ENCODE measurements at places on chromosomes 2 and 18.

- no peak for DNase-seq
These were observed 246.0 kb upstream of the LYPD1 start for GRCh38 chr2:132915812-132916549.

DNA sequence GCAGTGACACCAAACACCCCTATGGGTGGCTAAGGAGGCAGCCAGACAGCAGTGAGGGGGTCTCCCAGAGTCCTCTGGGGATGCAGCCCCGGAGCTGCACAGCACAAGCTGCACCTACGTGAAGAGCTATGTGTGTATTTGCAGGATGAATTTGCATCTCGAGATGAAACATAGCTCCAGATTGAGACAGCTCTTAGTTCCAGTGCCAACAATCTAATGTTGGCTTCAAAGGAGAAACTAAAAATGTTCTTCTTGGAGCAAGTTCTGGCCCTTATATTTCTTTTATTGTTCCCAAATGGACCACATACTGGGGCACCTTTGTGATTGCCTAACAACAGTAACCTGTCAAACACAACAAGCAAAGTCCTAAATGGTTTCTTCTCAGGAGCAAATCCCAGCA, 233.9 kb downstream of the SLC4A3 start:
- no peak for DNase-seq

- no peak for DNase-seq
These were observed 149.3 kb upstream of the HAAO start for GRCh38 chr2:42941633-42942176.

DNA sequence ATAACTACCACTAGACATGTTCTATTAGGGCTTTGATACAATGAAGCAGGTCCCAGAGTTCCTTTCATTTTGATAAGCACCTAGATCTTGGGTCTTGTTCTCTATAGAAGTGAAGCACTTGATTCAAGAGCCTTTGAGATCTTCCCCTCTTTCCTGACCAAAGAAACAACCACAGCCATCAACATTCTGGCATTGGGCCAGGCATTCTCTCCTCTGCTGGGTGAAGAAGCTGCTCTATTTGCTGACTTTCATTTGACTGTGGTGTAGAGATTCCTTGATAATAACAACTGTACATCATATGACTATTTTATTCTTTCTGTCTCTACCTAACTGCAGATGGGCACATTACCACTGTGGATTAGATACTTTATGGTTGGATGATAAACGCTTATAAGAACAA, 96.6 kb upstream of the LYPD1 start:
- DNase-seq, result no peak

DNA sequence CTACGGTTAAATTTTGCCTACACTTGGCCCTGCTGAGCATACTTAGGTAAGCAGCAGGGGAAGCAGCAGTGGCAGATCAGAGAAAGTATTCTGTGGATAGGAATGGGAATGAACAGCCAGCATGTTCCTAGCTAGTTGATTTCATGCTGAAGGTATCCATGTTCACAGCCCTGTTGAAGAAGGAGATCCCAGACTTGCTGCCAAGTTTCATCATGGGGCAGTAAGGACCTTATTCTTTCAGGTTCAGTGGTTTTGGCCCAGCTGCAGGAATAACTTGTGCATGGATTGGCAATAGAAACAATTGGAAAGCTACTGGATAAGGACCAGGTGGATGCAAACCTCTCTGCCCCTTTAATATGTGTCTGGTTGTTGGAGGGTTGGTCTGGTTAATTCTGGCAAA, 98.2 kb upstream of the TMEM178A start:
- DNase-seq, result no peak

DNA sequence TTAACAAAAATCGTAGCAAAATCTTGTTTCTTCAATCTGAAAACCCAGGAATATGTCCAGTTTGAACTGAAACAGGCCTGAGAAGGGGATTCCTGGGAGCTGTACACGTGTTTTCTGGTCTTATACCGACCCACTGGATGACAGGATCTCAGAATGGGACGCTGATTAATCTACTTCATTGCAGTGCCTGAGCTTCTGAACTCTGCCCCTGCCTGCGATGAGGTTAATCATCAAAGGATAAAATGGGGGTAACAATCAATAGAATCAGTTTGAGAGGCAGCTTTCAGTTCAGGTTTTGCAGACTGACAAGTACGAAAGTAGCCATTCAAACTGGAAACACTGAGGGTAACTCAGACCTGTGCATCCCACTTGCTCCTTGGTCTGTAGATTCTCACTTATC, 273.9 kb upstream of the REV1 start:
- DNase-seq, result no peak

- no peak for DNase-seq
These were observed 537 bp downstream of the AGFG1 start for GRCh38 chr2:227472265-227473121.

DNA sequence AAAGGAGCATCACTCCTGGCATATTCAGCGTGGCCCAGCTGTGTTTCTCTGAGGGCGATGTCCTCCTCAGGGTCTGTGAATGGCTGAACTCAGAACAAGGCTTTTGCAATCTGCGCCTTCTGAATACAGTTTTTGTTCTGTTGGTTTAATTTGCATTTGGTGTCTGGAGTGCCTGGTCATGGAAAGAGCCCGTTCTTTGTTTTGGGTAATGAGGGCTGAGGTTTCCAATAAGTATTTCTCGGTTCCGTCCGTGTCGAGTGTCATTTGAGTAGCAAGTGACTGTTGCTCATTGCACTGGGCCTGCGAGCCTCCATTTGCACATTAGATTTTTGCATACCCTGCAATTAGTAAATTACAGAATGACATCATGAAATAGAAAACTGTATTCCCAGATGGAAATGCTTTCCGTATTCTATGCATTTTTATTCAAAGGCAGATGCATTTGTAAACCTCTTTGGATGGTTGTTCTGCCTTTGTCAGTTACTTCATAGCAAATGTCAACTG, 57.3 kb downstream of the NEDD4L start:
- no peak for DNase-seq

- DNase-seq, result no peak
These were observed 8.3 kb downstream of the SERPINE2 start for GRCh38 chr2:224030786-224031185.

- peak; percentile 40 for DNase-seq
These were observed 84.0 kb upstream of the PELI1 start for GRCh38 chr2:64228126-64228678.

DNA sequence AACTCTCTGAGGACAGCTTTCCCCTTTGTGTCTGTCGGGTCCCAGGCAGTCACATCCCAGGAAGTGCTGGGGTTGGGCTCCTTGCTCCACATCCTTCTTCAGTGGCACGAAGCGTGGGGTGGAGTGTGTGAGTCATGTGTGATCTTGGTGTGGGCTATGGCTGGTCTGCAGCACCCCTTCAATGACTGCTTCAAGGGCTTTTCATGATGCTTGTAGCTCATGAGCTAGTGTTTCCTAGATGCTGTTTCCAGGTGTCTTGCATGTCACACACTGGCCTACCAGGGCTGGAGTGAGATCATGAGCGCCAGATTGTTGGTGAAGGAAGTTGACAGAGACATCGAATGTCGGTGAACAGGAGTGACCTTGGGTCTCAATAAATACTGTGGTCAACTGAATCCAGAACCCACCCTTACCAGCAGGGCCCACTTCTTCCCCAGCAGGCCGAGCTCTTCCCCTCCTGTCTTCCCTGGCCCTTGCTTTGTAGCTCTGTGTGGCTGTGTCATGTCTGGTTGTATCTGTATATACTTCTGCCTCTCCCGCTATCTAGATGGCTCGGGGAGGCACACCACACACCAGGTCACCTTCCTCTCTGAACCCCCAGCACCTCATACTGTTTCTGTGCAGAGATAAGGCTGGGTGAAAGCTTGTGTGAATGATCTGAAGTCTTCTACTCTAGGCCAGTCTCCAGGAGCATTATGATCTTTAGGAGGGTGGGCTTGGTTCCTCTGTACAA, 3.8 kb downstream of the C2orf92 start:
- no peak for DNase-seq

DNA sequence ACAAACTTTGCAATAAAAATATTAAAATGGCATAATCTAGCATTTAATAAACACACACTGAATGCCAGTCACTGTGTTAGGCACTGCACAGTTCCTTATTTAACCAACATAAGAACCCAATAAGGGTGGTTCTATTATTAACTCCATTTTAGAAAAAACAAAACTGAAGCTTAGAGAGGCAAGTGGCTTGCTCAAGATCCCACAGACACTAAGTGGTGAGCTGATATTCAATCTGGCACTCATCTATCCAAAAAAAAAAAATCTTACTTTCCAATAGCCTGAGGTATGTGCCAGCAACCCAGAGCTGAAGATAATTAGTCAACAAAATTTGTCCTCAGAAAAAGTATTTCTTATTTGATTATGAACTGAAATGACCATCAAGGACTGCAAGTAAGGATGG, 799 bp downstream of the CYTIP start:
- DNase-seq, result no peak

GRCh38 chr2:681312-681711, 4.1 kb upstream of the TMEM18 start:
- no peak for DNase-seq

DNA sequence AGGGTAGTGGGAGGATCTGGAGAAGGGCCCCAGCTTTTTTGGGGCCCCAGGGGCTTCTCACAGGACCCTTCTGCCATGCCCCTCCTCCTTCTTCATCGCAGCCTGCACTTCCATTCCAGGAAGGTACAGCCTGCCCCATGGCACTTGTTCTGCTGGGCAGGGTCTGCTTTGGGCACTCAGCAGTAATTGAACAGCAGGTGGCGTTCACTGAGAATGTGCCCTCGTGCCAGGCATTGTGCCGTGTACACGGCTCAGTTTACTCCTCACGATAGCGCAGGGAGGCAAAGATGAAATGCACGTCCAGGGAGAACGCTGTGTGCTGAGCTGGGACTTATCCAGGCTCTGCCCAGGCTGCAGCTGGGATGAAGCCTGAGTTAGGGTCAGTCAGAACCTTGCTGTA, 54.8 kb upstream of the ASB18 start:
- DNase-seq, result no peak

DNA sequence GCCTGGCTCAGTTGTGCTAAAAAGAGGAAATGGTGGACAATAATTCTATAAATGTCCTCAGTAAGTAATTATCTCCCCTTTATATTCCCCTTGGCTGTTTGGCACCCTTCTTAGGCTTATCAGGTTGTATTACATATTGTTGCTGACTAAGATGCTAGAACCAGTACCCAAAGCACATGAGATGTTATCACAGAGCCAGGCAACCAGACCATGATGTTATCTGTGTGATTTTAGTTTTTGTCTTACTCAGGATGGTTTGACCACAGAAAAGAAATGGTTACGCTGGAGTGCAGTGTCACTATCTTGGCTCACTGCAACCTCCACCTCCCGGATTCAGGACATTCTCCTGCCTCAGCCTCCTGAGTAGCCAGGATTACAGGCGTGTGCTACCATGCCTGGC, 15.2 kb downstream of the R3HDM1 start:
- DNase-seq, result no peak

DNA sequence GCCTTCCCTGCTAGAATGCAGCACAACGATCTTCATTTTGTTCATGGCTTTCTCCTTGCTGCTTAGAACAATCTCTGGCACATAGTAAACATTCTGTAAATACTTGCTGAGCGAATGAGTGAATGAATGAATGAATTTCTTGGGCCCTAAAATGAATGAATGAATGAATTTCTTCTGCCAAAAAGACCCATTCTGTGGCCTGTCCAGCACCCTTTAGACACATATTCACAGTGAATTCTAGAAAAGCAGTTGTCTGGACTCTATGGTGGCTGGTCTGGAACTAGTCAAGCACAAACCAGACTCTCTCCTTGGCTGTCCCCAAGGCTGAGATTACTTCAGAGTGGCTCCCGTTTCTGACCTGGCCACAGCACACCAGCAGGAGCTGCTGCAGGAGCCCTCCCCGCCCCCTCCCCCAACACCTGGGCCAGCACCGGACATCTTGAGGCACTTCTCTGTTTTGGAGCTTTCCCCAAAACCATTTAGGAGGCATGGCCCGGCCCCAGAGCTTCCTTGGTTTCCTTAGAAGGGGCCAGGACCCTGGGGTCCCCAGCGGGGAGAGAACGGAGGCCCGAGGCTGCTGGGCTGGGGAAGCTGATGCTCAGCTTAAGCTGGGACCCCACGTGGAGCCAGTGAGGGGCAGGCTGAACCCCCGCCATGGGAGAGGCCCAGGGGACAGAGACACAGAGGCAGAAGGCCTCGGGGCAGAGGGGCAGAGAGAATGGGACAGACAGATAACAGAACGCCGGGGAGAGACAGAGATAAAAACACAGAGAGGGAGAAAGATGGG, 159.0 kb downstream of the ZFP36L2 start:
- DNase-seq, result no peak

DNA sequence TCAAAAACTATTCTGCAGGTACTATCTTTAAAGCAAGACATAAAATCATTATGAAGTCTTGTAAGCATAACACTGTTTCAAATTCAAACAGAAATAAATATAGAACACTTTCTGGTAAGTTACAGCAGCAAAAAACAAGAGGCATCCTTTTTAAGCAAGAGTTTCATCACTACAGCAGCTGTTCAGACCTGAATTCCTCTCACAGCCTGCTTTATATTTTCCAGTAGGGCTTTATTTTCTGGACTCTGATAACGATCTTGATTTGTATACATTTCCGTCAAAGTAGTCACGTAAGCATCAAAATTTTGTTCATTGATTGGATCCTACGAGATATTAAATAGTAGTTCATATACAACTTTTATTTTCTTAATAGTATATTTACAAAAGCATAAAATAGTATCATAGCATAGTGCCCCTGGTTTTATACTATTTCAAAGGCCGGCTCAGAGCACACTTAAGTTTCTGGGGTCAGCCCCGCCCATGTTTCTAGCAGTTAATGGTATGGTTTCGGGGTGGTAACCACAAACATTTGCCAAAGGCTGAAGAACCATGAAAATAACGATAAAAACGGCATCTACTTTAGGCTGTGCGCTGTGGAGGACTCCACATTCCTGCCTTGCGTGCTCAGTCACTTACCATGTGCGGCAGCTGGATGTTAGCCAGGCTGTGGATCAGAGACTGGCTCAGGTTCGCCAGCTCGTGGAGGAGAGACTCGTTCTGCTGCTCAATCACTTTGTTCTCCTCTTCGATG, 47.5 kb upstream of the PXDN start:
- DNase-seq, result no peak

- DNase-seq, result no peak
These were observed 59.5 kb upstream of the POU3F3 start for GRCh38 chr2:104794441-104794840.

DNA sequence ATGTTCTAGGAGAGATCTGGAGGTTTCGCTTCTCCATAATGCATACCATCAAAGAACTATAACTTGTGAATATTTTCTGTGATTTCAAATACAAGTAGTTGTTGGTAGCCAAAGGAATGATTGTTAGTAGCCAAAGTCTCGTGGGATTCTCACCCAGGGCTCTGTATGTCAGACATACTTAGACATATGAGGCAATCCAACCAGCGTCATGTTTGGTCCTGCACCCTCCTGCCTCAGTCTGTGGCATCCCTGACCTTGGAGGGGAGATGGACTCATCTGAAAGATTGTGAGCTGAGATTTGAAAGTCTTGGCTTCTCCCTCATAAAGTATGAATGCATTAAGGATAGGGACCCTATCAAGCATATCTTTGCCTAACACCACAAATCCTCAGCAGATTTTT, 81.2 kb downstream of the CTIF start:
- no peak for DNase-seq
